ENCODE measurements at places on chromosomes 3 and 15.

DNA sequence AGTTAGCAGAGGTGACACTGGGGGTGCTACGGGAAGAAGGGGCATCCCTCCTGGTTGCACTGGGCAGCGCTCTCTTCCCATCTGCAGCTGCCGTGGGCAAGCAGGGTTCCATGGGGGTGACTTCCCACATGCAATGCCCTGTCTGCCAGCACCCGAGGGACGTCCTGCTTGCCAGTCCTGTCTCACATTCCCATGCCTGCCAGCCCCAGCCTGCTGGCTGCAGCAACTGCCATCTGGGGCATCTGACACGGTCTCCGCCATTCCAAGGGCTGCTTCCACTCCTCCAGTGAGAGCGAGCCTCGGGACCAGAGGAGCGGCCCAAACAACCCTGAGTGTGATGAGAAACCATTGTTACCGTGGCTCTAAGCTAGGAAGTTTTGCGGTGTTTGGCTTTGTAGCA lies 45.4 kb upstream of the RPL32 start:
- DNase-seq = no peak

- DNase-seq = no peak
Measured at GRCh38 chr3:35817216-35817615, 177.9 kb downstream of the ARPP21 start.

- DNase-seq = no peak
Measured at GRCh38 chr3:88744896-88745295, 362.5 kb upstream of the EPHA3 start.

DNA sequence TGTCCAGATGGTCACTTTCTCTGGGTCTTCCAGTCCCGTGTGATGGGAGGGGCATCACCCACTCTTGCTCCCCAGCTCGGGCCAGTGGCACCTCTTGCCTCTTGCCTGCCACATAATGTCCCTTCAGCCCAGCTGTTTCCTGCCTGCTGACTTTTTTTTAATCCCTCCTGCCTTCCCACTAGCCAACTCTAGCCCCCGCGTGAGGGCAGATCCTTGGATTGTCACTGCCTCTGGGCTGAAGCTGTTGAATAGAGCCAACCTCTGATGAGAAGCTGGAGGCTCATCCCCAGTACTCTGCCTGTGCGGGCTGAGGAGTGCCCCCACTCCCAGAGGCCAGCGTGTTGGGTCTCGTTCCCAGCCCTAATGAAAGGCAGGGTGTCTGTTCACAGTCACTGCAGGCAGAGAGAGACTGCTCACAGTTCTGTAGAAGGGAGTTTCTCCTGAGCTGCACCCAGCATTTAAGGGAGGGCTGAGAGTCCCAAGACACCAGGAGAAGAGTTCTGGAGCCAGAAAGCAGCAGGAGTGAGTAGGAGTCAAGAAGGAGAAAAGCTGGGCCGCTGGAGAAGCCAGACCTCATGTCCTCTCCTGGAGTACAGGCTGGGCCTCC lies 30.1 kb upstream of the TIMP4 start:
- no peak for DNase-seq

- DNase-seq = no peak
Measured at GRCh38 chr3:29581311-29581710, 300.4 kb downstream of the RBMS3 start.

- no peak for DNase-seq
Measured at GRCh38 chr3:98735761-98736269, 27.3 kb upstream of the ST3GAL6 start.

DNA sequence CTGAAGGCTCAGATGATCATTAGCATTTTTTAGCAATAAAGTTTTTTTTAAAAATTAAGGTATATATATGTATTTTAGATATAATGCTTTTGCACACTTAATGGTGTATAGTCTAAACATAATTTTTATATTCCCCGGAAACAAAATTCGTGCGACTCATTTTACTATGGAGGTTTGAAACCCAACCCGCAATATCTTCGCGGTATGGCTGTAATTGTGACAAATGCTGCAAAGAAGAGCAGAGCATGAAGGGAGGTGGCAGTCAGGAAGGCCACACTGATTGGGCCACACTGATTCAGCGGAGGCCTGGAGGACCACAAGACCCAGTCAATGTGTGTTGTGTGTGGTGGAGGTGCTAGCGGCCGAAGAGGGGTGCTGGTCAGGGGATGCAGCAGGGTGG lies 4.5 kb upstream of the CYP8B1 start:
- DNase-seq = no peak

DNA sequence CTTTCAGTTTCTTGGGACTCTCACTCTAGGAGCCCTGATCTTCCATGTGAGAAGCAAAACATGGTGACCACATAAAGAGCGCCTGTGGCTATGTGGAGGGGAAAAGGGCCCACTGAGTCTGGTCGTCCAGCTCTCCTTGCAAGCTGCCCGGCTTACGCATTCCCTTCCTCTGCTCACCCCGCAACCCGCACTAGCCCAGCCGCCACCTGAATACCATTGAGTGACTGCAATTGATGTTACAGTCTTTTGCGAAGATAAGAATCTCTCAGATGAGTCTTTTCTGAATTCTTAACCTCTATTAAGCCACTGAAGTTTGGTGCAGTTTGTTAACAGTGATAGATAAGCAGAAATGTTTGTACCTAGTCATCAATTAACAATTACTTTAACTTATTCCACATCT lies 589.0 kb upstream of the DPPA4 start:
- no peak for DNase-seq

DNA sequence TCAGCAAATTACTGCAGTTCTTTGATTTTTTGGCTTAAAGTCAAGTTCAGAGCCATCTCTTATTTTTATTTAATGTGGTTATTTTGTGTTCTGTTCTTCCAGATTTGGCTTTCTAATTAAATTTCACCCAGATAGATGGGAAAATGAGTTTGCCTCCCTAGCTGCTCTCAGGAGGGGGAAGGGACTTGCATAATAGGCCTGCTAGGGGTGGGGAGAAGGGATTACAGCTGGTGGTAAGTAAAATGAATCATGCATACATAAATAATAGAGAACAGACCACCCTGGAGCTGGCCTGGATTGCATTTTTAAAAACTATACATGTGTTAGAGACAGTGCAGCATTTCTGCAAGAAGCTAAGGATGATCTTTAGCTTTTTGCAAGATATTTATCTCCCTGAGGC lies 3.9 kb upstream of the PXYLP1 start:
- no peak for DNase-seq

GRCh38 chr15:65323071-65323511 lies 18.6 kb downstream of the RNU5B-1 start:
- no peak for DNase-seq

DNA sequence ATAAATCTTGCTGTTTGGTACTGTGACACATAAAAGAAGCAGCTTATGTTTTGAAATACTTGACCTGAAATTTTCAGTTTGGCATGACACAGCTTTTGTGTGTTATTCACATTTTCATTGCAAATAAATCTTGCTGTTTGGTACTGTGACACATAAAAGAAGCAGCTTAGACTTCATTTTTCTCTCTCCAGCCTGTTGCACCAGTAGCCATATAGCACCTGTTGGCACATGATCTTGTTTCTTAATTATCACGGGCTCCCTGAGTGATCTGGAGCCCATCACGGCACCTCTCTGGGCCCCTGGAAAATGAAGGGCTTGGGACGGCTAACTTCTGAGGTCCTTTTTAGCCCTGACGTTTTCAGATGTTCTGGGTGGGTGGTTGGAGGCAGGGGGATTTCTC lies 77.4 kb upstream of the SLCO3A1 start:
- DNase-seq = no peak

GRCh38 chr15:29083858-29084257 lies 185.8 kb downstream of the NSMCE3 start:
- no peak for DNase-seq

DNA sequence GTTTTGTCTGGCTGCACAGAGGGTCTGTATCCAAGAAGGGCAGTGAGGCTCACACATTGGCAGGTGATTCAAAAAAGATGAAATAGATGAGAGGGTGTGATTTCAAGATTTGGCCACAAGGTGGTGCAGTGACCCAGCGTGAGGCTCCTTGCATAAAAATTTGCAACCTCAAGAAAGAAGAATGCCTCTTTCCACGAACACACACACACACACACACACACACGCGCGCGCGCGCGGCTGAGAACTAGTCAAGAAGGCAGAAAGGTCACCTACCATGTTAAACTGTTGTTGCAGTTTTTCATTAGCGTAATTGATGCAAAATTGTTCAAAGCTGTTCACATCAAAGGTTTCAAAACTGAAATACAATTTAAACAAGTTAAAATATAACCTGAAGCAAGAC lies 39.2 kb downstream of the MYO5C start:
- DNase-seq = peak; percentile 68

DNA sequence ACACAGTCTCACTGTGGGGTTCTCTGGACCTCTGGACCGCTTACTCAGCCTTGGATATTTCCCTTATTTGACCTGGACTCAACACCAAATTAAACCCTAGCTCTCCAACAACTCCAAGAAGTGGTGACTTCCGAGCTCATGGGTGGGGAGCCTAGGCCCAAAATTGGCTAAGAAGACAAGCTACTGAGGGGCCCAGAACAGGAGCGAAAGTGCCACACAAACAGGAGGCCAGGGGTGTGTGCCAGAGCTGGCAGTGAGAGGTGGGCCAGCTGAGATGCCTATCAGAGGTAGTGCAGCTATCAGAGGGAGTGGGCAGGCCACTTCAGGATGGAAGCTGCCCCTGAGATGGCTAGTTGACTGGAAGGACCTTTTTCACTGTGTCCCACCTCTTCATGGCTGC lies 151.1 kb upstream of the PRR20G start:
- DNase-seq = no peak

GRCh38 chr3:128813097-128813496 lies 66.3 kb upstream of the ACAD9 start:
- DNase-seq = no peak

- DNase-seq = no peak
Measured at GRCh38 chr3:38645076-38645475, 4.4 kb downstream of the SCN5A start.

GRCh38 chr15:94523873-94524272 lies 292.5 kb downstream of the MCTP2 start:
- no peak for DNase-seq

DNA sequence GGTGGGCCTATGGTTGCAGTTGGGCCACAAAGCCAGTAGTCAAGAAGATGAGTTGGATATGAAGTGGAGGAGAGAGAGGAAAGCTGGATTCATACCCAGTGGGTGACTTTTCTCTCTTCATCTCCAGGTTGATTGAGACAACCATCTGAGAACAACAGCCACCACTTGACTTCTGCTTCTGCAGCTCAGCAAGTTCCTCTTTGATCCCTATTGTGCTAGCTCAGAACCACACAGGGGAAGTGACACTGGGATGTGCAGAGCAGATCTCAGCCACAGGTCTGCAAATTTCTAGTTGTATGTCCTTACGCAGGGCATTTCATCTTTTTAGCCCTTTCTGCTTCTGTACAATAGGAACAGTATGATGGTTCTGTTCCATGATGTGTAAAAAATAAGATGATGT lies 459.2 kb upstream of the ARRDC4 start:
- no peak for DNase-seq

GRCh38 chr3:129868912-129869311 lies 24.6 kb downstream of the TMCC1 start:
- no peak for DNase-seq

DNA sequence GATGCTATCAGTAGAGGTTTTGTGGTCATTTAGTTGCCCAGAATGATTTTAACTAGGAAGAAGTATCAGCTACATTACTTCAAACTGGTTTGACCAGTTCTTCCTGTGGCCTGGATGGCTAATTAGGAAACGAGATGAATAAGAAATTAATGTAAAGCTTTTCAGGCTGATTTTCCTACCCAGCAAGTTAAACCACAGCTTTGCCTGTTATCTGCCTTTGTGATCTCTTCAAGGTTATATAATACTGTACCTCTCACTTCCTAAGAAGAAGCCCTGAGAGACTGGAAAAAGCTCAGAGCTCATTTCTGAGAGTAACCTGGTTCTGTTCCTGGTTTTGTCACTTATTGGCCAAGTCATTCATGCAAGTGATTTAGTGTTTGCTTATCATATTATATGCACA lies 782.2 kb upstream of the GOLIM4 start:
- DNase-seq = no peak

DNA sequence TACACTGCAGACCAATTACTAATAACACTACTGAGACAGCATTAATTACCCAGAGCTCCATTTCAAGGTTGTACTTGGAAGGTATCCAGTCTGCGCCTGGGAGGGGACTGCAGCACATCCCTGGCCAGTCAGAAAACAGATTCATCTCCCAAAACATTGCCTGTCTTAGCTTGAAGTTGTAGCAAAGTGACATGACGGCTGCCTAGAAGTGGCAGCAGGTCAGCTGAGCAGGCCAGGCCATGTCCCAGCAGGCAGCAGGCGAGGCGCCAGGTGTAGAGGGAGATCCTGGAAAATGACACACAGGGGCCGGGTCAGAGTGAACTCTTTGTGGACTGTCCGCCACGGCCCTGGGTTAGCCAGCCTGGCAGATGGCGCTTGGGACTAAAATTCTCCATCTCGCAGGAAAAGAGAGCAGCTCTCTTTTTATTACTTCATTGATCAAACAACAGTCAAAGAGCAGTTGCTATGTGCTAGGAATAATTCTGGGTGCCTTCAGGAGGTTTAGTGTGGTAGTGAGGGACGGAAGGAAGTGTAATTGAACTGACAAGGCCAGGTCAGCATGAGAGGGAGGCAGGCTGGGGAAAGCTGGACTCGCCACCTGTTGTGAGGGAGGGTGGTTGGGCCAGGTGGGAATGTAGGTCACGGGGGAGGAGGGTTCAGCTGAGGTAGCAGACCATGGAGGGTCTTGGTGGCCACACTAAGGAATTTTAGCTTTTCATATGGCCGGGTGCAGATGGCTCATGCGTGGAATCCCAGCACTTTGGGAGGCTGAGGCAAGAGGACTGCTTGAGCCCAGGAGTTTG lies 1.3 kb upstream of the MAP6D1 start:
- DNase-seq = no peak

DNA sequence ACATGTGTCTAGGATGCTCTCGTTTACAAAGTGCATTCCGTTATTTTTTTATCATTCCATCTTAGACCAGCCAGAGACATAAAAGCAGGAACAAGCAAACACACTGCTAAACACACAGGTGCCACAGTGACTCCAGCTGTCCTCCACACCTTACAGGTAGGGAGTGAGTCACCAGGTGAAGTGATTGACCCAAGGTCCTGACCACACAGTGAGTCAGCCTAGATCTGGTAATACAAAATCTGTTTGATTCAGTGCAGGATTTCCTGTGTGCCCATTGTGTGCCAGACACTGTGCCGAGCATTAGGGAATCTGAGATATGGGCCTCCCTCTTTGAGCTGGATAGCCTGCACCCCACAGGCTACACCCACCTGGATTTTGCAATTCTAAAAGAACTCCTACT lies 16.7 kb upstream of the BFSP2 start:
- no peak for DNase-seq

GRCh38 chr15:74316141-74316540 lies 51.3 kb downstream of the CYP11A1 start:
- no peak for DNase-seq
